Temporal lobe (tissue), 4 donors: ENCODE measurements at places on chromosomes 4 and X. TPM values are rescaled to one million over a fixed set of nuclear protein-coding genes. Genes with fewer than 3 reads are reported as not detected.

Gene CCSER1
- total RNA-seq = 122 TPM

Gene RBM41
- 21.6 TPM for total RNA-seq

Gene GCNA
- total RNA-seq = 1.5 TPM

Gene PNMA5
- 3.0 TPM for total RNA-seq

Gene FANCB
- 7.4 TPM for total RNA-seq

Gene GEMIN8
- 12.5 TPM for total RNA-seq

Gene TKTL1
- 3.4 TPM for total RNA-seq

Gene CLDN34
- not detected for total RNA-seq

Gene GAGE12J
- not detected for total RNA-seq

Gene DMRTC1
- not detected for total RNA-seq

Gene HELQ
- 15.0 TPM for total RNA-seq

Gene UPF3B
- 4.2 TPM for total RNA-seq
